Common myeloid progenitor, CD34-positive (primary cell): ENCODE measurements at places on chromosomes 1 and 21.

GRCh38 chr1:107870696-107871095 lies 94.3 kb downstream of the VAV3 start:
- no peak for DNase-seq

GRCh38 chr1:203778146-203778545 lies 13.2 kb downstream of the LAX1 start:
- DNase-seq = peak; percentile 69

GRCh38 chr1:77900687-77901293 lies 12.4 kb downstream of the NEXN start:
- DNase-seq = peak; percentile 62

- peak; percentile 38 for DNase-seq
These were observed 35.4 kb upstream of the SCMH1 start for GRCh38 chr1:41277371-41277975.

- no peak for DNase-seq
These were observed 29.3 kb downstream of the PDE9A start for GRCh38 chr21:42682661-42683210.

- DNase-seq = peak; percentile 90
These were observed 13.2 kb downstream of the PPP1R15B start for GRCh38 chr1:204398197-204399125.
